ENCODE measurements at places on chromosomes 16 and 17.
A peak's percentile ranks its signal among the peaks of the same experiment; 100 is the strongest.

DNA sequence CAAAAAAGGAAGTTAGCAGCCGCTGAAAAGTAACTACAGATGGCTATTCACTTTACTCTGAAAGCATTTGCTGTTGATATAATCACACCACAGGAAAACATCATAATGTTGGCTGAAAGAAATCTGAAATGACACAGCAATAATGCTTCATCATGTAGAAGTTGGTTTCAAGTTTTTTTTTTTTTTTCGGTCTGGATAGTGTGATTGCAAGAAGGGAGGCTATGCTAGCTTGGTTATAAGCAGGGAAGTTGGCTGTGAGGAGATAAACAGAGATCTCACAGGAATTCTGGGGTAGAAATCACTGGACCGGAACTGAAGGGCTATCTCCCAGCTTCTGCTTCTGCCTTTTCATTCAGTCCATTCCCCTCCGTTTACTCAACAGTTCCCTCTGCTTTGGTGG is 57.9 kb downstream of the MYO1D start:
- no peak for DNase-seq

DNA sequence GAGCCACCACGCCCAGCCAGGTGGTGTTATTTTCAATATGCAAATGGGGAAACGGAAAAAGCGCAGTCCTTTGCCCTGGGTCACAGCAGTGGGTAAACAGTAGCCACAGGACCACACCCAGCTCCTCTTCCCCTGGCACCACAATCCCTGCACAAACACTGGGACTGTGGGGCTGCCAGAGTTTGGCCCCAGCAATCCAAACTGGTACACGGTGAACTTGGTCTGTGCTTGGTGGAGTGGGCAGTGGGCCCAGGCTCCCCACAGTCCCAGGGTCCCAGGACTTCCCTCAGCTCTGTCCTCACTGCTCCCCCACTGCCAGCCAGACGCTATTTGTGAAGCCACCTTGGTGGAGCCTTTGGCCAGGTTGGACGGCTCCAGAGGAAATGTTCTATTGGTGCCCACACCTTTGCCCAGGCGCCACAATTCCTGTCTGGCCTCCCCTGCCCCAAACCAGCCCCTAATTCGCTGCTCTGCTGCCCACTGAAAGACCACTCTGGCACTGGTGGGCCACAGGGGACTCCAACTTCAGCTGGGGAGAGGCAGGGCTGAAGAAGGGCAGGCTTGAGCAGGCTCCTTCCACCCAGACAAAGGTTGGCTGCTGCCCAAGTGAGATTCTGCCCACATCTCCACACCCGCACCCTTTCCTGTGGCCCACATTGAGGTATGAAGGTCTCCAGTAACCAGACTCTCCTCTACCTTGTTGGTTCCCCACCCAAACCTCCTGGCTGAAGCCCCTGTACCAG is 2.1 kb downstream of the CHAD start:
- DNase-seq: no peak

DNA sequence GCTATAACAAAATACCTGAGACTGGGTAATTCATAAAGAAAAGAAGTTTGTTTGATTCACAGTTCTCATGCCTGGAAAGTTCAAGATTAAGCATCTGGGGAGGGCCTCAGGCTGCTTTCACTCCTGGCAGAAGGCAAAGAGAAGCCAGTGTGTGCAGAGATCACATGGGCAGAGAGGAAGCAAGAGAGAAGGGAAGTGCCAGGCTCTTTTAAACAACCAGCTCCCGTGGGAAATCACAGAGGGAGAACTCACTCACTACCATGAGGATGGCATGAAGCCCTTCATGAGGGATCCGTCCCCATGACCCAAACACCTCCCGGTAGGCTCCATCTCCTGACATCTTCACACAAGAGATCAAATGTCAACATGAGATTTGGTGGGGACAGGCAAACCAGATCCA is 501.6 kb downstream of the MAF start:
- DNase-seq: no peak

DNA sequence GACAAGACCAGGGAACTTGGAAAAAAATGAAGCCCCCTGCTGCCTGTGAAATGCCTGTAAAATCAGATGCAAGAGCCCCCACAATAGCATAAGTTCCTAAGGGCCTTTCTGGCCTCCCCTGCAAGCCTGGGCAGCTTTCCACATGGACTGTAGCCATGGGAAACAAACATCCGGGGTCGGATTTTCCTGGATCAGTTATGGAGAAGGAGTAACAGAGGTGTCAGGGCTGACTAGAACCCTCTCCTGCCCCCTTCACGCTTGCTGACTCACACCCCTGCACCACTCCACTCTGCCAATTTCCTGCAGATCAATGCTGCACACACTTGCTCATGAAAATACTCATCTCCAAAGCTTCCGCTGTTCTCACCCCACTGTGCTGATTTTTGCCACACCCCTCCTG is 258.6 kb downstream of the CBLN1 start:
- no peak for DNase-seq

GRCh38 chr16:87823181-87823929 is 46.0 kb downstream of the SLC7A5 start:
- DNase-seq: peak; percentile 57

DNA sequence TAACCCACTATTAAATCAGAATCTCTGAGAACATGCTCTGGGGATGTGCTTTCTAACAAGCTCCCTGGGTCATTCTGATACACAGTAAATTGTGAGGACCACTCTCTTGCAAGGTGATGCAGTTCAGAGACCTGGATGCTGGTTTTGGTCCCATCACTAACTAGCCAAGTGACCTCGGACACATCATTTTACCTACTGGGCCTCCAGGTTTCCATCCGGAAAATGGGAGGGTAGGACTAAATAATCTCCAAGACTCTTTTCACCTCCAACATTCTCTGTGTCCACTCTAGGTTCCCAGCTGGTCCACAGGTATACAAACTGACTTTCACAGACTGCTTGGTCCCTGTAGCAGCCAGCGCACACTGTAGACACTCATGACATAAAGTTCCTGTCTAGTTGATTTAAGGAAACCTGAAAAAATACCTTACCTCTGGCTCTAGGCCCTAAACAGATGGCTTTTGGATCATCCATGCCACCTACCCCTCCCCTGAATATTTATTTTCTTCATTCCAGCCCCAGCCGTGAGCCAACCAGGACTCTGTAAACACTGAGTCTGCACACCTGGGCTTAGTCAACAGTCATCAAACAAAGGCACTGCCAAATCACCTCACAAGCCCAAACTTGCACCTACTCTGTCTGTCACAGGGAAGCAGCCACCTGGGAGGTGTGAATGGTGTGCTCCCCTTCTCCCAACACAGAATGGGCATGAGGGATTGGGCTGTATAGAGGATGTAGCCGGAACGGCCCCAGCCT is 51.3 kb upstream of the MRPS23 start:
- DNase-seq: no peak

DNA sequence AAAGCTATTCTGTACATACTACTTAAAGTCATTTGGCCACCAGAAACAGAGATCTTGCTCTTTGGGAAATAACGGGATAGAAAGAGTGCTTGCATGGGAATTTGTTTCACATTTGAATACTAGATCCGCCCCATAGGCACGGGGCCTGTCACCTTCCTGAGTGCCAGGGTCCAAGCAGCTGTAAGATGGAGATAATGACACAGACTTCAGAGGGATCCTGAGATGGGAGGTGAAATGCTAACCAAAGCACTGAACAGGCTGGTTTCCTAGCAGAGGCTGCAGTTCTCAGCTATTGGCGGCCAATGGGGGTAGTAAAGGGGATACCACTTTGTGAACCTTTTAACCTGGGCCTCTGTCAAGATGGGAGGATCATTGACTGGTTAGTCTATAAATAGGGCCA is 225.4 kb downstream of the IRF8 start:
- no peak for DNase-seq

GRCh38 chr17:27442702-27443101 is 13.5 kb upstream of the KSR1 start:
- no peak for DNase-seq

DNA sequence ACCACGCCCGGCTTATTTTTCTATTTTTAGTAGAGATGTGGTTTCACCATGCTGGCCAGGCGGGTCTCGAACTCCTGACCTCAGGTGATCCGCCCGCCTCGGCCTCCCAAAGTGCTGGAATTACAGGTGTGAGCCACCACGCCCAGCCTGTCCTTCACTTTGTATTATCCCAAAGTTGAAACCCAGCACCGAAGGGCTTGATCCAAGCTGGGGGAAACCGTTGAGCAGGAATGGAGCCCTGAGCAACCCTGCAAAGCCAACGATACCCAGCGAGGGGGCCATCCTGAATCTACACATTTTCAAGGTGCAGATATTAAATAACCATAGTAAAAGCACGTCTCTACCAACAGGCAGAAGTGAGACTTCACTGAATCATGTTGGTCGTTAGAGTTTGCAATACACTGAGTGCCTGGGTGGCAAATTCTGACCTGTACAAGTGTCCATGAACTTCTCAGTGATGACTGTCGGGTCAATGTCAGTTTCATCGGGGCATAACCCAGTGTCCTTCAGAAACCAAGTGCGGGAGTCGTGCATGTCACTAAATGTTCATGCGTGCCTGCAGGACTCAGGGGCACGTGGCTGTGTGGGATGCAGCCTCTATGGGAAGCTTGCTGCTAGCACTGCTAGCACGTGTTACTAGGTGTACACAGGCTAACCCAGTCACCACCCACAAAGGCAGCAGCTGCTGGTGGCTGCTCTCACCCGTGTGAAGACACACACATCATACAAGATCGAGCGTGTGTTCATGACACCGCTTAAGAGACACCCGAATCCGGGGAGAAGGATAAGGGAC is 10.5 kb upstream of the RBFOX3 start:
- DNase-seq: no peak

DNA sequence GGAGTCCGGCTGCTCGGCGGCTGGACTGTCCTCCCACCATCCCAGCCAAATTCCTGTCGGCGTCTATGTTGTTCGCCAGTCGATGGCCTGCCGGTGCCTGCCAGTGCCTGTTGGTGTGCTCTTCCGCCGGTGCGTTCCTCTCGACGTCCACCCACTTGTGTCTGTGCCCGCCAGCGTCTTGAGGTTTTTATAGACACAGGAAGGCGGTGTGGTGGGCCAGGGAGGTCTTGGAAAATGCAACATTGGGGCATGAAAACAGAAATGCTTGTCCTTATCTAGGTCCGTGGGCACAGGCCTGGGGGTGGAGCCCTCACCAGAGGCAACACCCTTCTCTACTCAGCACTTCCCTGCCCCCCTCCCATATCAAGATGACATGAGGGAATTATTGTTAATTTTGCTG is 167.8 kb downstream of the IRF8 start:
- DNase-seq: no peak

DNA sequence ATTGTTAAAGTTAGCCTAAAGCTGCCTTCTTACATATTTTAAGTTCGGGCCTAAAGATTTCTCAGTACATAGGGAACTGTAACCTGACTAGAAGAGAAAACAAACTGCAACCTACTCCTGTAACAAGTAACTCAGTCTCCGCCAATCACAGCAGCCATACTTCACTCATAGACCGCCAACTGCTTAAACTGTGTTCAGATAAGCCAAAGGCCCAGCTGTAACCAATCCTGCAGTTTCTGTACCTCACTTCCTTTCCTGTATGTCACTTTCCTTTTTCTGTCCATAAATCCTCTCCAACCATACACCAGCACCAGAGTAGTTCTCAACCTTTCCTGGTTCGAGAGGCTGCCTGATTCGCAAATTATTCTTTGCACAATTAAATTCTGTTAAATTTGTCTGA is 41.5 kb downstream of the GLG1 start:
- no peak for DNase-seq

DNA sequence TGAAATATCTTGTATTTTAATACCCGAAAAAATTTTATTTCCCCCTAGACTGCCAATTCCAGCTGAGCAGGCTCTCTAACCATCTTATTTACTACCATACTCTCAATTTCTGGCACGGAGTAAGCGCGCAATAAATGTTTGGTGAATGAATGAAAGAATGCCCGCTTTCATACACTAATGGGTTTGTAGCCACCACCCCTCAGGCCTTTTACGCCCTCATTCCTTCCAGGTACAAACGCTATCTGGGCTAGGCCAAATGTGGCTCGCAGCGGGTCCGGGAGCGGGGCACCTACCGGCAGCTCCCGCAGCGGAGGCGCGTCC is 536 bp upstream of the PLD2 start:
- DNase-seq: peak; percentile 18

DNA sequence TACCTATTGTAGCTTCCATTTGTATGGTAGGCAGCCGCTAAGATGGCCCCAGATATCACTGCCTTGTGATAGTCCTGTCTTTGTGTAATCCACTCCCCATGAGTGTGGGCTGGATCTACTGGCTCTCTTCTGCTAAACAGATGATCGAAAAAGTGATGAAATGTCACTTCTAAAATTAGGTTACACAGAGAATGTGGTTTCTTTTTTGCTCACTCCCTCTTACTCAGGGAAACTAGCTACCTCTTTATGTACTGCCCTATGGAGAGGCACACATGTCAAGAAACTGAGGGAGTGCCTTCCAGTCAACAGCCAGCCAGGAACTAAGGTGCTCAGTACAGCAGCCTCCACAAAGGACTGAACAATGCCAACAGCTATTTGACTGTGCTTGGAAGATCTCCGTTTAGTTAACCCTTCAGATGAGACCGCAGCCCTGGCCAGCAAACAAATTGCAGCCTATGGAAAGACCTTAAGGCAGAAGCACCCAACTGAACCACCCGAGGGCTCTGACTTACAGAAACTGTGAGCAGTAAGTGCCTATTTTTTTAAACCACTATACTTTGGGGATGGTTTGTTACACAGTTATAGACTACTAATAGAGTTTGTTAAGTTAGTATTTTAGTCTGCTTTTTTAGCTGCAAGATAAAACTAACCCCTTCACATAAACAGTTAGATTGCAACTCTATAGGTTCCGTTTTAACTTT is 113.2 kb upstream of the MAF start:
- no peak for DNase-seq

- DNase-seq: no peak
Measured at GRCh38 chr17:28527859-28528258, 21.7 kb downstream of the FOXN1 start.

- DNase-seq: no peak
Measured at GRCh38 chr16:75026892-75027391, 28.1 kb downstream of the ZNRF1 start.

DNA sequence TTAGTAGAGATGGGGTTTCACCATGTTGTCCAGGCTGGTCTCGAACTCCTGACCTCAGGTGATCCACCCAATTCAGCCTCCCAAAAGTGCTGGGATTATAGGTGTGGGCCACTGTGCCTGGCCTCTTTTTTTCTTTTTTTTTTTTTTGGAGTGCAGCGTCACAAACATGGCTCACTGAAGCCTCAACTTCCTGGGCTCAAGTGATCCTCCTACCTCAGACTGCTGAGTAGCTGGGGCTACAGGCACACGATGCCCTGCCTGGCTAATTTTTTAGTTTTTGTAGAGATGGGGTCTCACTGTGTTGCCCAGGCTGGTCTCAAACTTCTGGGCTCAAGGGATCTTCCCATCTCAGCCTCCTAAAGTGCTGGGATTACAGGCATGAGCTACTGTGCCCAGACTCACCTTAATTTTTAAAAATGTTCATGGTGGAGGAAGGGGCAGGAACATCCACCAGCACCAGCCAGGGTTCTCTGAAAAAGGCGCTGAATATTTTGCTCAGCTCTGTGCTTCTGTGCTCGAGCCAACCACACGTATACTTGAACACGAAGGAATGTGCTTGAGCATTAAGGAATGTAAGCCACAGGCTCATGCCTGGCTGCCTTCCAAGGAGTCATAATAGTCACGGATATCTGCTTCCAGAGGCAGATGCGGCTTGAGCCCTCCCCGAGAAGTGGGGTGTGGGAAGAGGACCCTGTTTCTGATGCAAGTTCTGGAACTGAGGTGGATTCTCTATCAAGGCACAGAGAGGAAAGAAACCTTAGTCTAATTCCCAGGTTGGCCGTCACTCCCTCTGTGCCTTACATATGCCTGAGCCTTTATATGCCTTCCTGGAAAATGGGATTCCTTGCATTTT is 65.5 kb upstream of the CREBBP start:
- DNase-seq: peak; percentile 21

Data from NCI-H524 (cell line).